ENCODE measurements at places on chromosomes 2 and 18. TPM values are rescaled to one million over a fixed set of nuclear protein-coding genes. Genes with fewer than 3 reads are reported as not detected.

- no peak for ATAC-seq
Measured at GRCh38 chr18:72721330-72721729, 146.5 kb downstream of the NETO1 start.

- no peak for ATAC-seq
Measured at GRCh38 chr2:10284108-10284870, 18.4 kb upstream of the HPCAL1 start.

- ATAC-seq = no peak
Measured at GRCh38 chr2:207670887-207671286, 40.6 kb upstream of the CCNYL1 start.

The ACOXL gene
- total RNA-seq = not detected

The PCARE gene
- 0.08 TPM for total RNA-seq

All from esophagus mucosa (tissue), 1 donor.